ENCODE measurements at places on chromosomes 2 and 18.

- DNase-seq: no peak
These were observed 32.7 kb upstream of the AFTPH start for GRCh38 chr2:64491426-64491825.

GRCh38 chr2:67997903-67998302 is 64.9 kb downstream of the C1D start:
- DNase-seq: no peak

GRCh38 chr2:70941186-70941585 is 5.5 kb downstream of the ATP6V1B1 start:
- no peak for DNase-seq

- DNase-seq: no peak
These were observed 292.8 kb downstream of the EN1 start for GRCh38 chr2:118554616-118555015.

DNA sequence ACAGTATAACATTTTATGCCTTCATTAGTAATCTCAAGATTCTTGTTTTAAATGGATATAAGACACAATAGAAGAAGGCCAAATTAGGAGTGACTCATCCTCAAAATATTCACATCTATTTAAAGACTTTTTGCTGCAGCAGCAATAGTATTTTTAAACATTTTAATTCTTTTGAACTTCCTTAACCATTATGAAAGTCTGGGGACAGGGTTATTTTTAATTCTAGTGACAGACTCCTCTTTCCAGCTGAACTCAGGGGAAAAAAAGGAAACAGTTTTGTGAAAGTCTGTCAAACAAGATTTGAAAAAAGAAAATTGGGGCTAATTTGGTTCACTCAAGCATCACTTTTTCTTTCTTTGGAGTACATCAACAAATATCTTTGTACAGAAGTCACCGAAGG is 541.8 kb downstream of the NUP35 start:
- no peak for DNase-seq

GRCh38 chr2:147810883-147811765 is 33.7 kb upstream of the ACVR2A start:
- DNase-seq: no peak

- no peak for DNase-seq
These were observed 7.4 kb upstream of the GPR17 start for GRCh38 chr2:127638361-127639110.

- no peak for DNase-seq
These were observed 124.7 kb upstream of the GATA6 start for GRCh38 chr18:22044474-22045220.

DNA sequence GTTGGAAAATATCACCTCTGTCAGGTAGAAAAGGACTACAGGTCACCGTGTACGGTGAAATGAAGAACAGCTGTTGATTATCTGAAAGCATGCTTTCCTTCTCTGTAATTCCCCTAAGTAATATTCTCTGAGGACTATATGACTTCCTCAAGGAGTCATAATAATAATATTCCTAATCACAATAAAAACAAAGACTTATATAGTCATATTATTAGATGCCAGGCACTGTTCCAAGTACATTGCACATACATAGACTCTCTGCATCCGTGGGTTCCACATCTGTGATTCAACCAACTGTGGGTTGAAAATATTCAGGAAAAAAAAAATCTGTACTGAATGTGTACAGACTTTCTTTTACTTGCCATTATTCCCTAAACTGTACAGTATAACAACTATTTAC is 512.4 kb upstream of the ID2 start:
- DNase-seq: no peak

- DNase-seq: no peak
These were observed 205 bp downstream of the TET3 start for GRCh38 chr2:73984922-73985307.

GRCh38 chr2:103402944-103403343 is 641.1 kb downstream of the TMEM182 start:
- DNase-seq: no peak

GRCh38 chr2:42809819-42810120 is 17.4 kb upstream of the HAAO start:
- peak; percentile 79 for DNase-seq

- DNase-seq: peak; percentile 63
These were observed 188.8 kb downstream of the TSN start for GRCh38 chr2:121944072-121944831.

DNA sequence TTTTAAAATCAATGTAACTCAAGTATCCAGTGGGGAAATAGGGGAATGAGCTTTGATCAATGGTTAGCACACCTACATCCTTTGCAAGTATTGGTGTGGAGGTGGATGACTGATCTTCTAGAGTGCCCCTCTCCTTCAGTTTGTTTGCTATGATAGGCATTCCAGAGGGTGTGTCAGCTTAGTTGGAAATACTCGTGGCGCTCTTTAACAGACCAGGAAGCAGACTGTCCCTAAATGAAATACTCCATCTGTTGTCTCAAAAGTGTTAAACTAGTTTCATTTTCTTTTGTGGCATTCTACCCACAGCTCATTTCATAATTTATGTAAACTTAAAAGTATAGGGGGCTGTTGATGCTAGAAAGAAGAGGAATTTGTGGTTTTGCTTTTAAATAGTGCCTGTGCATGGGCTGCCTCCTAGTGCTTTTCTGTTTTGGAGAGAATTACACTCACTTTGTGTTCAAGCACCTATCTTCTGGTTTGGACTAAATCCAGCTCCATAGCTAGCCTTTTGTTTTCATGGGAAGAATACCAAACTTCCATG is 66.2 kb downstream of the STAT1 start:
- DNase-seq: peak; percentile 63

- DNase-seq: no peak
These were observed 198.7 kb downstream of the LTBP1 start for GRCh38 chr2:33145459-33145858.

DNA sequence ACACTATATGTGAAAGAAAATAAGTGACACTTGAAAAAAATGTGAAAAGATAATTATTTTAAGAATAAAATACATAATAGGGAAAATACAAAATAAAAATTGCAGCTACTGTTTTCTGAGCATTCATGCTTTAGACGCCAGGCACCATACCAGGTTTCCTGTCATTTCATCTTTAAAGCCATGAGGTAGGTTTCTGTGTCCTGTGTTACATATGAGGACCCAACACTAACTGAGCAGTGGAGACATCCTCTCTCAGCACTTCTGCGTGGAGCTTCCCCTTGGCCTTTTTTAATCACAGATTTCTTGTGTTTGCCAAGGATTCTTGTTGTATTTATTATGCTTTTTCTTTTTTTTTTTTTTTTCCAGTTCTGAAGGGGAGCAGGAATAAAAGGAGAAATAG is 117.3 kb downstream of the FAM117B start:
- DNase-seq: no peak

DNA sequence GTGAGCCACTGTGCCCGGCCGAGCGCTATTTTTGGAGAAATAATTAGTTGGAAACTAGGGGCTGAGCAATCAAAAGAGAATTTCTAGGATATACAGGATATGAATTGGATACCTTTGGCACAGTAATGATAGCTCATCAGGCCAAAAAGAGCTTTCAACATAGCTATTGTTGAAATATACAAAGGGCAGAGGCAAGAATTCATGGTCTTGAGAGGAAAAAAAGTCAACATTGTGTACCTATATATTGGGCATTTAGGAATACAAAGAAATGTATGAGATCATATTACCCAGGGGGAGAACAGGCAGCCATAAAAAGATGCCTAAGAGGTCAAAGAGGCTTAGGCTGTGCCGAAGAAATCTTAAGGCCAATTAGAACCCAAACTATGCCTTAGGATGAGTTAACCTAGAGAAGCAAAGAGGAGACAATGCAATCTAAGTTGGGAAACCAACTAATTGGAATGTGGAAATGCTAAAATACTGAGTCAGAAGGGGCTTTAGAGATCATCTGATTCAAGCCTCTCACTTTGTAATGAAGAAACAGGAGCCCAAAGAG is 99.0 kb downstream of the RBBP8 start:
- peak; percentile 52 for DNase-seq

- DNase-seq: no peak
These were observed 18.8 kb downstream of the YPEL5 start for GRCh38 chr2:30165617-30166016.

DNA sequence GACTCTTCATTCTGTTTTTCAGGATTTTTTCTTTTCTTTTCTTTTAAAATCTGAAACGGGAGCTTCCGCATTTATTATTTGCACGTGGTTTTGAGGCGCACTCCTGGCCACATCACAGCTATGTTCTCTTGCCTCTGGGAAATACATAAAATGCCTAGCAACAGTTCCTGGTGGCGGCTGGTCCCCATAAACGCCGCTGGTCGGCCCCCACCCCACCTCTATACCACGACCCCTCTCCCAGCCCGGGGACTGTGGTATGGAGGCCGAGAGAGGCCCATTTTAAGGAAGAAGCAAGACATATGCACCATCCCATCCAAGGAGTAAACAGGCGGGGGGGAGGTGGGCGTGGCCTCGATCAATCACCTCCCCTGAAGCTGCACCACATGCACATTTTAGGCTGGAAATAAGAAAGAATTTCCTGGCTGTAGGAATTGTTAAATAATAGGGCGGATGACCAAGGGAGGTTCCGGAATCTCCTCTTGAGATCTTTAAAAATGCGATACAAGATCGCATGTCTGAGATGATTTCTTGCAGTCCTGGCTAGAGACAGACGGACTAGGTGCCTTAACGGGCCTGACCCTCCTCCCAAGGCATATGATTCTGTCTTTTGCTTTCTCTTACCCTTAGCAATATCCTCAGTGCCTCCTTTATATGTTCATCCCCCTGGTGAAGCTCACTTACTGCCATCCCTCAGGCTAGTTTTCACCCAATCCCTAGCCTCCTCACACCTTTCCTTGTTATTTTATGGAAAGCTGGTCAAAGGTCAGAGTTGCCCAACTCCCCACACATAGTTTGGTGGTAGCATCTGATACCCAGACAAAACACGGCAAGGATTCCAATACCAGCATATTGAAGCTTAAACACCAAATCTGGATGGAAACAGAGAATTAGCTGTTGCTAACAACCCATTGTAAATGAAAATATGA is 82.4 kb downstream of the BCL2 start:
- DNase-seq: peak; percentile 34

DNA sequence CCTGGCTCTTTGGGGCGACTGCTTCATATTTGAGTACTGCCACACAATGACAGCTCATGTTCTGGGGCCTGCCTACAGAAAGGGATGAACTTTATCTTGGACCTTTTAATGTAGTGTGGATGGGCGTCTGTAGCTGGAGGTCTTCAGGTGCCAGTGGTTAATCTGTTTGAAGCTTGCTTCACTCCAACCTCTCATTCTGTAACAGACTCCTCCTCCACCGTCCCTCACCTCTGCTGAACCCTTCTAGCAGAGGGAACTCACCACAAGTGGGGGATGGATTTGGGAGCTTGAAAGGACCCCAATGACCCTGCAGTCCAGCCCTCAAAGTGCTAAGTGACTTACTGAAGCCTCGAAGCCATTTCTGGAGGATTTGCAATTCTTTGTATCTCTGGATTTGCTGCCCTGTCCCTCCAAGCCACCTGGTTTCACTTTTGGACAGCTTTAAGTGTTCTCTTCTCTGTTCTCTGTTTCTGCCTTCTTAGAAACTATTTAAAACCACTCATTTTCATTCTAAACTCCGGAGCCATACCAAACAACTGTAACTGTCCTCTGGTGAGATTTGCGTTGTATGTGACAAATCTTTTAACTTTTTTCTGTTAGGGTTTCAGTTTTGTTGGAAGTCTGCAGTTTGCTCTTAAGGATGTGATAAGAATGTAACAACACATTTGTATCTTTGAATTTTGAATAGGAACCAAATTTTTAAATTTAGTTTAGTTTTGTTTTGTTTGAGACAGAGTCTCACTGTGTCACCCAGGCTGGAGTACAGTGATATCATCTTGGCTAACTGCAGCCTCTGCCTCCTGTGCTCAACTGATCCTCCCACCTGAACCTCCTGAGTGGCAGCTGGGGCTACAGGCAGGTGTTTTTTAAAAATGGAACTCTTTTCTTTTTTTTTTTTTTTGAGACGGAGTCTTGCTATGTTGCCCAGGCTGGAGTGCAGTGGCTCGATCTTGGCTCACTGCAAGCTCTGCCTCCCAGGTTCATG is 37.0 kb upstream of the CASP8 start:
- no peak for DNase-seq

- no peak for DNase-seq
These were observed 59.3 kb downstream of the MYL12B start for GRCh38 chr18:3321133-3321812.

- DNase-seq: no peak
These were observed 121.9 kb downstream of the TMEM18 start for GRCh38 chr2:555164-555922.

DNA sequence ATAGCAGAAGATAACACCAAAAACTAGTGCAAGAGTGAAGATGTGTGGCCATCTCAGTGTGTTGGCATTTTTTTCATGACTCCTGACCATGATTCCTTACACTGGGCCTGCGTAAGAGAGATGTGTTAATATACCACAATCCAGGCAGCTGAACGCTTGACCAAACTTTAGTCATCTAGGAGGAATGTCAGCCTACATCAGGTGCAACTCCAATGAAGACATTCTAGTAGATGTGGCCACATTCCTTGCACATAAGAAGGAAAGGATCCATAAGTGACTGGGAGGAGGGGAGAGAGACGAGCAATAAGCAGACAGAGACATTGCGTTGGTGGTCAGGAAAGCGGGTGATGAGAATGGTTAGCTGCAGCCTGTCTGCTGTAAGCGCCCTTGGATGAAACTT is 42.6 kb downstream of the CYRIA start:
- peak; percentile 87 for DNase-seq

- DNase-seq: no peak
These were observed 87.6 kb downstream of the MGAT5 start for GRCh38 chr2:134341476-134341875.

- DNase-seq: no peak
These were observed 171.6 kb downstream of the DIS3L2 start for GRCh38 chr2:232133078-232133477.

DNA sequence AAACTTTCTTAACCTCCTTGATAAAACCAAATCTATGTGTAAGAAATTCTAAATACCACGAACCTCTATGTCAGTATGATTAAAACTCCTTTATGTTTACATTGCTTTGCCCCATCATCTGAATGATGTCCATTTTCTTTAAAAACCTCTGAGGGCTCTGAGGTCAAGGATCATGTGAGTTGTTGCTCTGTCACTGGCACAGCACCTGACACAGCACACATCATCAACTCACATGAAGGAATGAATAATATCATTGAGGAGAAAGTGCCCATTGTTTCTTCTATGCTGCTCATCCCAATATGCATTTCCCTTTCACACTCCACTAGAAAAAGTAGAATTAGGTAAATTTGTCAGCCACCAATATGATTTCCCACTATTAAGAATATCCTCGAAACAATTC is 1178.7 kb upstream of the NRXN1 start:
- no peak for DNase-seq

DNA sequence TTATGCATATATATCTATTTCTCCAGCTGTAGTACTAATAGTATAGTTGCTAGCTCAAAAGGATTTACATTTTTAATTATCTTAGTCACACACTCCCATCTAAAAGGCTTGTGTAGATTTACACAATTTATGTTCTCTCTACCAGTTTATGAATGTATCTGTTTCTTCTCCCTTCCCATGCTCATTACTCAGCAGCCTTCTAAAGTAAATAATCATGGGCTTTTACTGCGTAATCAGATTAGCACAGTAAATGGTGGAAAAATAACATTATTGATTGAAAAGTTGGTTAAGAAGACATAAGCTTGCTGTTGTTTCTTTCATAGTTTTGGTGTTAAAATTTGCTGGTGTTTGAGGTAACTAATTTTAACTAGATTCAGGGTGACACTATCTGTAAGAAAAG is 81.8 kb downstream of the PTPN4 start:
- no peak for DNase-seq

Data from inflammatory macrophage (primary cell).